Epithelial cell of proximal tubule (primary cell): ENCODE measurements at places on chromosomes 6 and 20.

GRCh38 chr6:141260627-141261015 is 872.1 kb upstream of the GJE1 start:
- no peak for DNase-seq

- DNase-seq, result no peak
Observed at GRCh38 chr6:162489101-162489976, 238.2 kb downstream of the PRKN start.

- no peak for DNase-seq
Observed at GRCh38 chr6:68741501-68742386, 106.7 kb downstream of the ADGRB3 start.

GRCh38 chr6:52516269-52516668 is 60.6 kb downstream of the TRAM2 start:
- no peak for DNase-seq
